Activated CD8-positive, alpha-beta T cell treated with anti-CD3 and anti-CD28 coated beads for 36 hours (primary cell): ENCODE measurements at places on chromosomes 16 and 17. TPM values are rescaled to one million over a fixed set of nuclear protein-coding genes. Genes with fewer than 3 reads are reported as not detected.

SRL gene
- total RNA-seq: not detected

DNA sequence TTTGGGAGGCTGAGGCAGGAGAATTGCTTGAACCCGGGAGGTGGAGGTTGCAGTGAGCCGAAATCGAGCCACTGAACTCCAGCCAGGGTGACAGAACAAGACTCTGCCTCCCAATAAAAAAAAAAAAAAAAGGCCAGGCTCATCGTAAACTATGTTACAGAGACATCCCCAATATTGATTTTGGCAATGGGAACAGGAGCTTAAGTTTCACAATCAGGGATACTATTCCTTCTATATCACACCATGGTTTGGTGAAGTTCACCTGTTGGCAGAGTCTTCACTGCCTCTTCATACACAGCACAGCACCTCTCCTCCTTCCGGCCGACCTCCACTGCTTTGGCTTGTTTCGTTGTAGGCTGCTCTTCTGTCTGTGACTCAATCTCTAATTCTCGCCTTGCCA, 21.2 kb downstream of the UTP6 start:
- no peak for DNase-seq
- H3K4me3 ChIP-seq: no peak overlapping the region
- no peaks in the 10 kb centered on the region for H3K27me3 ChIP-seq
- H3K27ac ChIP-seq: peak overlapping the region; percentile 70
- peaks cover 63% of the 10 kb centered on the region for H3K36me3 ChIP-seq
- H3K4me1 ChIP-seq: peaks cover 29% of the 10 kb centered on the region

GRCh38 chr17:78255029-78255656, 23.7 kb downstream of the TMEM235 start:
- peaks cover 46% of the 10 kb centered on the region for H3K4me1 ChIP-seq
- H3K36me3 ChIP-seq: no peaks in the 10 kb centered on the region
- H3K4me3 ChIP-seq: peak overlapping the region; percentile 75
- no peak overlapping the region for H3K27ac ChIP-seq
- H3K27me3 ChIP-seq: no peaks in the 10 kb centered on the region

GRCh38 chr17:17024778-17025300, 17.4 kb upstream of the MPRIP start:
- H3K27me3 ChIP-seq: no peaks in the 10 kb centered on the region
- H3K36me3 ChIP-seq: no peaks in the 10 kb centered on the region
- no peak for DNase-seq
- no peak overlapping the region for H3K4me3 ChIP-seq
- no peak overlapping the region for H3K27ac ChIP-seq
- H3K4me1 ChIP-seq: no peaks in the 10 kb centered on the region

DNA sequence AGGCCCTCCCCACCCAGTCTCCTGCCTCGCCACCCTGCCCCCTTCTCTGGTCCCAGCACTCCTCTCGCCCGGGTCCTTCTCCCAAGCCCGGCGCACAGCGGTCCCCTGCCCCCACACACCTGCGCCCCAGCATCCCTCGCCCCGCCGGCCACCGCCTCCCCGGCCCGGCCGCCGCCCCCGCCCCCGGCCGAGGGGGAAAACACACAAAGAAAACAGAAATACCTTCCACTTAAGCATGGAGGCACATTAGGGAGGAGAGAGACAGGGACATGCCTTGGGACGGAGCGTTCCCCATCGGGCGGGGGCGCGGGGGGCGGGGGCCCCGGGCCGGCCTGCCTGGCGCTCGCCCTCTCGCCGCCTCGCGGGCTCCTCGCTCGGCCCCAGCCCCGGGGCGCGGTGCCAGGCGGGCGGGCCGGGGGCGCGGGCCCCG, 326 bp downstream of the SRCIN1 start:
- DNase-seq: no peak
- peak overlapping the region; percentile 36 for H3K4me3 ChIP-seq
- H3K36me3 ChIP-seq: no peaks in the 10 kb centered on the region
- peaks cover 15% of the 10 kb centered on the region for H3K4me1 ChIP-seq

DNA sequence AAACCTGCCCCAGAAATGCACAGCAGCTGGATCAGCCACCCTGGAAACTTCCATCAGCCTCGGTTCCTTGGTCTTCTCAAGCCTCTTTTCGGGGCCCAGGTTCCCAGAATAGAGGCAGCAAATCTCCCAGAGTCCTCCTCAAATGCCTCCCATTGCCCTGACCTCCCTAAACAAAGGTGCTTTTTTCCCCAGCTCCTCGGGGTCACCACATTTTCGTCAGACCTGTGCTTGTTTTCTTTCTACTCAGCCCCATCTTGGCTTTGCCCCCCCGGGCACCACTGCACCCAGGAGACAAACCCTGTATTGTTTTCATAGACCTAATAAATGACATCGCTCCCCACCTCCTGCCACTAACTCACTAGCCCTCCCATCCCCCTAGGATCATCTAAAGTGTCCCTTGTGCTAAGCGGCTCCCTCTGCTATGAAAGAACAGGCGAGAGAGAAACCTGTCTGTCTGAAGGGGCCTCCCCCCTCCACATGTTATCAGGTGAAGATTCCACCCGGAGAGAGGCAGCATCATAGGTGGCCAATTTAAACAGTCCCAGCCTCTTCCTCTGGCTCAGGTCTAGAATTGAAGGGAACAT, 451.1 kb downstream of the SOX9 start:
- peaks cover 3% of the 10 kb centered on the region for H3K4me1 ChIP-seq
- DNase-seq: no peak
- no peaks in the 10 kb centered on the region for H3K36me3 ChIP-seq

- no peak overlapping the region for H3K27ac ChIP-seq
- no peak overlapping the region for H3K4me3 ChIP-seq
- no peak for DNase-seq
- no peaks in the 10 kb centered on the region for H3K36me3 ChIP-seq
- no peaks in the 10 kb centered on the region for H3K4me1 ChIP-seq
- H3K27me3 ChIP-seq: peaks cover 2% of the 10 kb centered on the region
Measured at GRCh38 chr16:10782628-10783027, 36.0 kb downstream of the TVP23A start.

- peak overlapping the region; percentile 64 for H3K27ac ChIP-seq
- peaks cover 20% of the 10 kb centered on the region for H3K36me3 ChIP-seq
- DNase-seq: no peak
- H3K4me3 ChIP-seq: peak overlapping the region; percentile 12
- no peaks in the 10 kb centered on the region for H3K27me3 ChIP-seq
- H3K4me1 ChIP-seq: peaks cover 74% of the 10 kb centered on the region
Measured at GRCh38 chr17:66349521-66350254, 47.3 kb downstream of the PRKCA start.

- peaks cover 12% of the 10 kb centered on the region for H3K4me1 ChIP-seq
- DNase-seq: no peak
- H3K4me3 ChIP-seq: no peak overlapping the region
Measured at GRCh38 chr16:57098188-57098841, 5.9 kb downstream of the CPNE2 start.

ESRP2 gene
- total RNA-seq: 0.77 TPM

GRCh38 chr17:50793007-50793406, 25.7 kb upstream of the ANKRD40CL start:
- DNase-seq: no peak
- H3K27me3 ChIP-seq: no peaks in the 10 kb centered on the region

ERI2 gene
- 16.1 TPM for total RNA-seq

DNA sequence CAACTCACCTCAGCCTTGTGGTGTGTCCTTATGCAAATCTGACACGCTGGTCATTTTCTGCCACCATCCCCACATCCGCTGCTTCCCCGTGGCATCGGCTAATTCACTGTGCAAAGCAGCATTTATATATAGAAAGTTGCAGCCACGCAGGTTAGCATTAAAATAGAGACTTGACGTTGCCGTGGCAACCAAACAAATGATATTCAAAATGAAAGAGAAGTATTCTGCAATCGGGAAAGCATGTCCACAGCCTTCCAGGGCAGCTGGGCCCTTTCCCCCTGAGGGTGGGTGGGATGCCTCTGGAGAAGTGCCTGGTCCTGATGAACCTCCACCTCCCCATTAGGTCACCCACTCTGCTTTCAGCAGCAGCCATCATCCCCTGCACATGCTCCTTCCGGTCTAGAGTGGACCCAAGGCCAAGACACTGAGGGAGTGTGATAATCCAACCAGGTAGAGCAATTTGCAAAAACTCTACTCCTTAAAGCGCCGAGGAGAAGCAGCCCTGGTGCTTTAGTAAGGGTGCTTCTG, 138.7 kb downstream of the GAS7 start:
- H3K27me3 ChIP-seq: no peaks in the 10 kb centered on the region
- peaks cover 18% of the 10 kb centered on the region for H3K4me1 ChIP-seq
- no peak overlapping the region for H3K27ac ChIP-seq
- H3K4me3 ChIP-seq: no peak overlapping the region
- no peaks in the 10 kb centered on the region for H3K36me3 ChIP-seq

TVP23A gene
- not detected for total RNA-seq

AXIN2 gene
- total RNA-seq: 1.0 TPM

PRDM7 gene
- not detected for total RNA-seq

CMTM2 gene
- total RNA-seq: not detected

GRCh38 chr17:55692276-55692675, 30.4 kb downstream of the TMEM100 start:
- no peak for DNase-seq
- no peak overlapping the region for H3K4me3 ChIP-seq
- H3K27me3 ChIP-seq: peaks cover 7% of the 10 kb centered on the region
- H3K36me3 ChIP-seq: no peaks in the 10 kb centered on the region
- H3K4me1 ChIP-seq: no peaks in the 10 kb centered on the region
